A549 treated with ZK216348 at 1 μM for 4 hours (cell line): ENCODE measurements at places on chromosomes 4 and X. TPM values are rescaled to one million over a fixed set of nuclear protein-coding genes. Genes with fewer than 3 reads are reported as not detected.

The MAD2L1 gene
- 45.7 to 68.7 TPM (median 53.1 TPM) in 5 replicates for total RNA-seq

The DHX15 gene
- 93.9 to 113 TPM (median 104 TPM) in 5 replicates for total RNA-seq

The FAM184B gene
- 0.02 to 0.07 TPM (median 0.04 TPM) in 5 replicates for total RNA-seq

The KLHL4 gene
- 4.3 to 5.0 TPM (median 4.9 TPM) in 5 replicates for total RNA-seq

The RPL34 gene
- total RNA-seq, result 817 to 886 TPM (median 865 TPM) in 5 replicates

The GK gene
- total RNA-seq, result 1.2 to 2.5 TPM (median 1.5 TPM) in 5 replicates

The TENM3 gene
- total RNA-seq, result 1.6 to 2.9 TPM (median 1.7 TPM) in 5 replicates

The SLC38A5 gene
- 0.32 to 0.38 TPM (median 0.35 TPM) in 3 of 5 replicates, not detected in the others for total RNA-seq

The GRPR gene
- total RNA-seq, result 0.08 to 0.13 TPM in 2 of 5 replicates, not detected in the others

The OPRPN gene
- not detected in 5 replicates for total RNA-seq
